ENCODE measurements at places on chromosomes 3 and 15.

GRCh38 chr3:55524565-55525244, 37.6 kb upstream of the WNT5A start:
- DNase-seq, result no peak

GRCh38 chr3:106157411-106157810, 288.6 kb upstream of the CBLB start:
- DNase-seq, result no peak

DNA sequence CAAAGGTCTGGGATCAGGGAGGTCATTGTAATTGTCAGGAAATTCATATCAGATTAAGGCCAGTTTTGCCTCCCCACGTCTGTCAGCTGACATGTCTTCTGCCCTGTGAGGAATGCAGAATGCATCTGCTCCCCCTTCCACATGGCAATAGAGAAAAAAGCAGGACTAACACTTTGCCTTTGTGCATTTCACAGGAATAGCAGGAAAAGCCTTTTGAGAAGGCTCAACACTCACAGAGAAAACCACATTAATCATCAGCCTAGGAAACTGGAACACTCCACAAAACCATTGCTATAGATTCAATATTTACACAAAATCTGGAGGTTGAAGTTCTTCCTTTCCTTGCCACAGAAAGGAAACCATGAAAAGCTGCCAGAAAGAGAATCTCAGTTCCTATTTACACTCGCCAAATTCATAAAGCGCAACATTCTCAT, 165.2 kb upstream of the HES1 start:
- DNase-seq, result no peak

- DNase-seq, result no peak
These were observed 65.1 kb downstream of the PRICKLE2 start for GRCh38 chr3:64160000-64160695.

DNA sequence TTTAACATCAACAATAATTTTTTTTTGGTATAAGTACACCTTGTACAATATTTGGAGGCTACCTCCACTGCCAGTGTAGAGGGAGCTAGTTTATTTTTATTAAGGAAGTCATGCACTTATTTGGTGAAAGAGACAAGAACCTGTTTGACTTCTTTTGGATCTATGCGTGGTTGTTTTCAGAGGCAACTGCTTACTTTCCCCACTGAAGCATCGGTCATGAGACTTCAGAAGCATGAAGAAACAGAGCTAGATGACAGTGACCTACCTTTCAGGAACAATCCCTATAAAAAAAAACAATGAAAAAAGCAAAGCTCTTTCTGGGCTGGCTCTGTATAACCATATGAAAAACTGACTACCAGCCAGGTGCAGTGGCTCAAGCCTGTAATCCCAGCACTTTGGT, 20.0 kb upstream of the ZNF148 start:
- no peak for DNase-seq

DNA sequence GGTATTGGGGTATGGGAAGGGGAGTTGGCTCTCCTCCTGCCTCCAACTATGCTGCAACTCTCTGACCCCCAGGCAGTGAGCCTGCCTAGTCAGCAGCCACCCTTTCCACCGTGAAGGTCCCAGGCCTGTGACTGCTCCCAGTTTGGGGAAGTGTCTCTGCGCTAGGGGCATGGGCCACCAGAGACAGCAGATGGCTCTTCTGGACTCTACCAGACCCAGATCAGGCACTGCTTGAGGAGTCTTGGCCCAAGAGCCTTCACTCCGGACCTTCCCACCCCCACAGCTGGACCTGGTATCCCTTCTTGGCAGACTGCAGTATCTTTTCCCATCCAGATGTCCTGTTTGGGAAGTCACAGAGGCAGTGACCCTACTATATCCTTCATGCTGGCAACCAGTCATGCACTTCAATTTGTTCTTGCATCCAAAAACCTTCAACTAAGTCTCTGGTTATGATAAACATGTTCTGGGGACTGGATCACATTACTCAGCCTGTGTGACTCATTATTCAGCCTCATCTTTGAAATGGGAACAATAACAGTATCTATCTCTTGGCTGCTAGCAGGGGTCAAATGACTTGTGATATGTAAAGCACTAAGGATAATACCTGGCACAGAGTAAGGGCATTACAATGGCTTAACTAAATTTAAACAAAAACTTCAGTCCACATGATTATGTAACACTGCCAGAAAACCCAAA, 62.7 kb downstream of the POMGNT2 start:
- DNase-seq, result no peak

- DNase-seq, result no peak
These were observed 5.6 kb downstream of the CLSTN2 start for GRCh38 chr3:139940622-139941021.

GRCh38 chr15:62732078-62732477, 310.5 kb upstream of the TPM1 start:
- no peak for DNase-seq

DNA sequence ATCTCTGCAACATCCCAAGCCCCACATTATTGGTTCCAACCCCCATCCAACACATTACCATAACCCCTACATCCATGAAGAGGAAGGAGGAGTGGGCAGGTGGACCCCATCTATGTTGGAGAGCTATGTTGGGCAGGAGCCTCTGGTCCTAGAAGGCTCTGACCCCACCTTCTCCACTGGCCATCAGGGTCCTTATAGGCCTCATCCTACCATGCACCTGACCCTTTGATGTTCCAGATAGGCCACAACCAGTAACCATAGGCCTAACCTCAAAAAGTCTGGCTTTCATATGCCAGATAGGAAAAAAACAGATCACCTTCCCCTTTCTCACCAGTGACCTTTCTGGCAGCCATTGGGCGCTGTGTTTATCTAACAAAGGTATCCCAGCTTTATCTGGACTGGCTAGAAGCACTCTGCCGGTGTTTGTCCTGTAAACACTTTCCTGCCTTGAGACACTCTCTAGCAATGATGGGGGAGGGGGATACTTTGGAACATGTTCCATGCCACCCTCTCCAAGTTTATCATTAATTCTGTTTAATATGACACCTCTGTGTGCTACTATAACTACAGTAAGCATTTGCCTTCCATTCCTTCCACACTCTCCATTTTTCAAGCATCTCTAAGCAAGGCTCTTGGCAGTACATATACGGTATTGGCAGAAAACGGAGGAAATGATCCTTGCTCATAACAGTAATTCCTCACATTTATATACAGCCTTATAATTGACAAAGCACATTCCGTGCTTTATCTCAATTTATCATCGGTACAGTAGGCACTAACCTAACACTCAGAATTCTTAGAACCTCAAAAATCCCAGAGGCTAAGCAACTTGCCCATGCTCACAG, 377.1 kb downstream of the VPS13C start:
- DNase-seq, result no peak

GRCh38 chr3:22358334-22358733, 607.3 kb upstream of the ZNF385D start:
- DNase-seq, result no peak

GRCh38 chr3:86923071-86923491, 67.9 kb downstream of the VGLL3 start:
- no peak for DNase-seq

DNA sequence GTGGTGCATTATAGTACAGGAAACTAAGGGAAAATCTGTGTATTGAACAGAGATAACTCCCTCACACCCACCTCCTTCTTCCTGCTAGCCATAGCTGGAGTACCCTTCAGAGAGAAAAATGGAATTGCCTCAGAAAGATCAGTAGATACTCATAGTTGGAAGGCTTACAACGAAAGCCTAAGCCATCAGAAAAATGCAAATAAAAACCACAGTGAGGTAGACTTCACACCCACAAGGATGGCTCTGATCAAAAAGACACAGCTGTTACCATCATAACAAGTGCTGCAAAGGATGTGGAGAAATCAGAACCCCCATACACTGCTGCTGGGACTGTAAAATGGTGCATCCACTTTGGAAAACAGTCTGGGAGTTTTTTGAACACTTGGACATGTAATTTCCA, 7.4 kb upstream of the DLG1 start:
- no peak for DNase-seq

DNA sequence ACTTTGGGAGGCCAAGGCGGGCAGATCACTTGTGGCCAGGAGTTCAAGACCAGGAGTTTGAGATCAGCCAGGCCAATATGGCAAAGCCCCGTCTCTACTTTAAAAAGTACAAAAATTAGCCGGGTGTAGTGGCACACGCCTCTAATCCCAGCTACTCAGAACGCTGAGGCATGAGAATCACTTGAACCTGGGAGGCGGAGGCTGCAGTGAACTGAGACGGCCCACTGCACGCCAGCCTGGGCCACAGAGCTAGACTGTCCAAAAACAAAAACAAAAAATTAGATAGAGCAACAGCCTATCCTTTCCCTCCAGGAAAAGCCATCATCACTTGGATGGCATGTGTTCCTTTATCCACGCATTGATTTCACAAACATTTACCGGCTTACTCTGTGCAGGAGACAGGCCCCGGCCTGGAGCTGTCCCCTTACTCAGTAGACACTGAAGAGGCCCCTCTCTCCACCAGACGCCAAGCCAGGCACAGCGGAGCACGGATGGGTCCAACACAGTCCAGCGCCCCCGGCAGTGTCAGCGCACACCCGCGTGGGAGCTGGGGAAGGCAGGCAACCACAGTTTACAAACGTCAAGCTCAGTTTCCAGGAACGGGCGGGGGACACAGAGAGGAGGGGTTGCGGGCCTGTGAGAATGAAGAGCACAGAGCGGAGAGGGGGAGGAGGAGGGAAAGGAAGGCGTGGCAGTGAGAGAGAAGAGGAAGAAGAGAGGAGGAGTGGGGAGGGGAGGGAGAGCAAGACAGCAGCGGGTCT, 3.1 kb downstream of the GP5 start:
- no peak for DNase-seq

- no peak for DNase-seq
These were observed 215.6 kb downstream of the RPLP1 start for GRCh38 chr15:69668039-69668705.

GRCh38 chr3:127140501-127141460, 52.1 kb upstream of the PRR23E start:
- no peak for DNase-seq

DNA sequence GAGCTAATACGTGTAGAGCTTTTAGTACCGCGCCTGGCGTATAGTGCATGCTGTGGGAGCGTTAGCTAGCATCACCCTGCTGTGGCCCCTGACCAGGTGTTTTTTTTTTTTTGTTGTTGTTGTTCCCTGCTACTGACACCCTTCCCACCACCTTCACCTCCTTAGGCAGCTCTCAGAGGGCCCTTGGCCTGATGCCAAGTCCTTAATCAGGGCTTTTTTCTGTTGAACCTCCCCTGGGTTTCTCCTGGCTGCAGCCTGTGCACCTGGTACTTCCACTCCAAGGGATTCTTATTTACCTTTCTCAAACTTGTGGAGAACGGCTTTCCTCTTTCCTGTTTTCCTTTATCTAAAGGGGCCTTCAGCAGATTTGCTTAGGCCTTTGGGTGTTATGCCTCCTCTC, 53.3 kb downstream of the SLC7A14 start:
- DNase-seq, result no peak

DNA sequence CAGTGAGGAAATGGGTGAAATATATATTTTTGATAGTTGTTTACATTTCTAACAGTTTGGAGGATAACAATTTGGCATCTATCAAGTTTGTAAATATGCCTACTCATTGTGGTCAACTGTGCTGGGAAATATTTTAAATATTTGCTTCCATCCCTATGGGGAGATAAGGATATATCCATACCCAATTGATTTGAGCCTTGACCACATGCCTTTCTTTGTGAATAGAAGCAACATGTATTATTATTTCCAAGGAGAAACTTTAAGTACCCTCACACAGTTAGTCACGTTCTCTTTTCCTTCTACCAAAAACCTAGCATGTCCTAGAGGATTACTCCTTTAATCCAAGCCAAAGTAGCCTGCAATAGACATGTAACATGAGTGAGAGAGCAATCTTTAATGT, 245.4 kb upstream of the CBLB start:
- DNase-seq, result no peak

DNA sequence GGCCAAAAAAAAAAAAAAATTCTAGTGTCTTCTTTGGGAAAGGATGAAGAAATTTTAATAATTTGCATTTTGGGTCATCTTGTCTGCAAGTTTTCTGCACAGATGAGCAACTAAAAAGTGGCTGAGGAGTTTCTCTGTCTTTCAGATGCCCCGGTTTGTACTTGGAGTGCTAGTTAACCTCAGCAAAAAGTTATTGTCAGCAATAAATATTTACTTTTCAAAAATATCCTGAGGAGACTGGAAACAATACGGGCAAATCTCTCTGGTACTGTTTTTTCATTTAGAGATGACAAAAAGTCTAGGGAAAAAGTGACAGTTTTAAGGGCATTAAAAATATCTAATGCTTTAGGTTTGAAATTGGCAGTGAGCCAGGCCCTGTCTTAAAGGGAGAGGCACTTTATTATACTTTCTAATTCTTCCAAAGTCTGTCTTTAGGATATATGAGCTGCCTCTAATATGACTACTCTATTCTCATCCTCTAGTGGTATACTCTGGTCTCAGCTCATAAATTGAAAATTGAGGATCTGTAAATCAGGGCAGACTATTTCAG, 436.0 kb upstream of the NR2F2 start:
- DNase-seq, result no peak

GRCh38 chr3:142501004-142501926, 53.4 kb upstream of the XRN1 start:
- DNase-seq, result peak; percentile 6

DNA sequence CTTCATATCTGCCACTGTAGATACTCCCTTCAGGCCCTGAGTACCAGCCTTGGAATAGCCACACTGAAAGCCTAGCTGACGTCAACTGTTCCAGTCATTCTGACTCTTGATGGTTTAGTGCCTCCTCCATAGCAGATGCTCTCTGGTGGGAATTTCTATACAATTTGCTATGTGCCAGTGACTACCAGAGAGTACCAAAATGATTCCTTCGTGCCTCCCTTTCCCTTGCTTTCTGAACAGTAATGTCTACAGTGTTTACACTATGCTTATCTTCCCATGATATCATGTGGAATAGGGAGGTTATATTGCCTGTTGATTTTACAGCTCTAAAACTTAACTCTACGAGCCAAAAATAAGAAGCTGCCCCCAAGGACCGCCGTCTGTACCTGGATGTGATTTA, 109.7 kb upstream of the GMNC start:
- DNase-seq, result no peak

DNA sequence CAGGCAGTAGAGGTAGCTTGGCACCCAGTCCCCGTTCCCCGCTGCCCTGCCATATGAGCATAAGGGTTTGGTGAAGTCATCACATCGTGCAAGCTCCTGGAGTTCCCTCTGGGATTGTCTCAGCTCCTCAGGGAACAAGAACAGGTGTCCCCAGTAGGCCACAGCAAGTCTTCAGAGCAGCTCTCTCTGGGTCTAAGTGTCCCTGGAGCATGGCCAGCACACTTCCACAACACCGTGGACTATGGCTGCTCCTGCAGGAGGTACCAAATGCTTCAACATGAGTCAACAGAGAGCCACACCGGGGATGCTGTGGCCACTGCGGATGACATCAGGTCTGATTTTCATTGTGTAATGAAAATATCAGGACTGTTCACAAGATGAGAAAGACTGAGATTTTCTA, 23.1 kb downstream of the ABHD6 start:
- DNase-seq, result no peak

- no peak for DNase-seq
These were observed 3.4 kb upstream of the CTNNB1 start for GRCh38 chr3:41195946-41196345.

Measured in smooth muscle cell of the brain vasculature (primary cell).